NCI-H446 treated with DMSO at 0.1 percent for 48 hours (cell line): ENCODE measurements at places on chromosomes 6 and 20.

GRCh38 chr6:135451617-135452190 lies 45.8 kb downstream of the AHI1 start:
- no peak for DNase-seq

- no peak for DNase-seq
These were observed 106.4 kb downstream of the RALGAPA2 start for GRCh38 chr20:20606050-20606449.

GRCh38 chr6:13262302-13263230 lies 65.8 kb downstream of the TBC1D7 start:
- no peak for DNase-seq

DNA sequence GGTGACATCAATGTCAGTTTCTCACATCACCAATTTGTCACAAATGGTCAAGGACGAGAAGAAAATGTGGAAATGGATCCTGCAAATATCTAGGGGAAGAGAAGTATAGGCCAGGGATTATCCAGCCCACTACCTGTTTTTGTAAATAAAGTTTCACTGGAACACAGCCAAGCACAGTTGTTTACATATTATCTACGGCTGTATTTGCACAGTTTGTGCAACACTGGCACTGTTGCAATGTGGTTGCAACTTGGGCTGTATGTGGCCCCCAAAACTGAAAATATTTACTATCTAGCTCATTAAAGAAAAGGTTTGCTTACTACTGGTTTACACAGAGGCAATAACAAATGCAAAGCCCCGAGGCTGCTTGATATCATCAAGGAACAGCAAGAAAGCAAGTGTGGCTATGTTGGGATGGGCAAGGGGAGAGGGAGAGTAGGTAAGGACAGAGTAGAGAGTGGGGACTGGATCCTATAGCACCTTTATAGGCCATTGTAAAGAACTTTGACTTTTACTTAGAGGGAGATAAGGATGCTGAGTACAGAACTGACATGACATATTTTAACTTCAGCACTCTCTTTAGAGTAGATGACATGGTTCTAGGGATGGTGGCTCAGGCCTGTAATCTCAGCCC lies 11.8 kb upstream of the STXBP5 start:
- no peak for DNase-seq

- DNase-seq, result no peak
These were observed 7.7 kb downstream of the CCN6 start for GRCh38 chr6:112061605-112062004.
